ENCODE measurements at places on chromosomes 11 and 22.

DNA sequence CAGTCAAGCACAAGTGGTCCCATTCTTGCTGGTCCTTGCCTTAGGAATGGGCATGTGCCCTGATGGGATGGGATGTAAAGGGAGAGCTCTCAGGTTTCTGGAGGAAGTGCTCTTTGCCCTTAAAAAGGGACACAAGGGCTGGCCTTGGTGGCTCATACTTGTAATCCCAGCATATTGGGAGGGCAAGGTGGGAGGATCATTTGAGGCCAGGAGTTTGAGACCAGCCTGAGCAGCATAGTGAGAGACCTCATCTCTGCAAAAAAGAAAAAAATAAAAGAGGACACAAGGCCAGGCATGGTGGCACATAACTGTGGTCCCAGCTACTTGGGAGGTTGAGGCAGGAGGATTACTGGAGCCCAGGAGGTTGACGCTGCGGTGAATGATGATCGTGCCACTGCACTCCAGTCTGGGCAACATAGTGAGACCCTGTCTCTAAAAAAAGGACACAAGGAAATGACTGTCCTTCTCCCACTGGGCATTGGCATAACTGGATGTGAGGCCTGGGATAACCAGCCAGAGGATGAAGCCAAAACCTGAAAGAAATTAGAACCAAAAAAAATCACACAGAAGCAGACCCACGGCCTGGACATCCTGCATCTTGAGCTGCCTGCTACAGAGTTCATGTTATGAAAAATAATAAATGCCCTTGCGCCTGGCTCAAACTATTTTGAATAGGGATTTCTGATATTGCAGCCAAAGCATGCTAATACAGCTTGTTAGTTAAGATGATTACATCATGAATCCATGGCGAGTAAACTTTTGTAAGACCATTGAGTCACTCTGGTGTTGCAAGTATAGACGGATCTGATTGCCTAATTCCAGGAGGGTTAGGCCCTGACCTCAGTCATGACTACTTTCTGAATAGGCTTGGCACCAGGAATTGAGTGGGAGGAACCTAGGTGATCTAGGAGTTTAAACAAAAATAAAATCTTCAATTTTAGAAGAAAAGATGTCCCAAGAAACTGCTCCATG lies 12.9 kb upstream of the CRKL start:
- DNase-seq: no peak

DNA sequence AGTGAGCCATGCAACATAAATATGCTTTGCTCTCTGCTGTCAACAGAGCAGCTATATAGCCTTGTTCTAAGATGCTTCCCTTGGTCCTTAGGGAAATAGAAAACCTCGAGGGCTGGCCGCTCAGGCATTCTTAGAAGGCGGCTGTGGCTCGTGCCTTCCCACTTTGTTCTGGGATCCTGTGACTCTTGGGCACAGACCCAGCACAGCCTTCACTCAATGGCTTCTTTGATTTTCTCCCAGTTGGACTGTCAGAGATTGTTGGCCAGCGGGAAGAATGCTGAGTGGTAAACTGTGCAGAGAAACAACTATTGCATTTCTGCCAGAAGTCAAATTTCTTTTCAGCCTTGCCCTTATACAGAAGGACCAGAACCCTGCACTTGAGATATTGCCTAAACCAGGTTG lies 9.5 kb upstream of the MICAL2 start:
- no peak for DNase-seq

GRCh38 chr11:35826949-35827348 lies 116.9 kb upstream of the LDLRAD3 start:
- no peak for DNase-seq

DNA sequence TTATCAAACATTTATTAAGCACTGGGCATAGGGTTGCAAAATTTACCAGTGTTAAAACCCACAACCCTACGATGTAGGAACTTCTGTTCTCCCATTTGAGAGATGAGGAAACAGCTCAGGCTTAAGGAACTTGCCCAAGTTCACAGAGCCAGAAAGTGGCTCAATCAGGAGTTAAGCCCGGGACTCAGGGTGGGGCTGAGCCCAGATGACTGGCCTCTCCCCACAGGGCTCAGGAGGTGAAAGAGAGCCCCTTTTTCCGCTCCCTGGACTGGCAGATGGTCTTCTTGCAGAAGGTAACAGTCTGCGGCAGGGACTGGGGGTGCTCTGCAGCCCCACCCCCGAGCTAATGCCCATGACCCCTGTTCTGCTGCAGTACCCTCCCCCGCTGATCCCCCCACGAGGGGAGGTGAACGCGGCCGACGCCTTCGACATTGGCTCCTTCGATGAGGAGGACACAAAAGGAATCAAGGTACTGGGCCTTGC lies 5.6 kb upstream of the ANKRD13D start:
- DNase-seq: no peak

DNA sequence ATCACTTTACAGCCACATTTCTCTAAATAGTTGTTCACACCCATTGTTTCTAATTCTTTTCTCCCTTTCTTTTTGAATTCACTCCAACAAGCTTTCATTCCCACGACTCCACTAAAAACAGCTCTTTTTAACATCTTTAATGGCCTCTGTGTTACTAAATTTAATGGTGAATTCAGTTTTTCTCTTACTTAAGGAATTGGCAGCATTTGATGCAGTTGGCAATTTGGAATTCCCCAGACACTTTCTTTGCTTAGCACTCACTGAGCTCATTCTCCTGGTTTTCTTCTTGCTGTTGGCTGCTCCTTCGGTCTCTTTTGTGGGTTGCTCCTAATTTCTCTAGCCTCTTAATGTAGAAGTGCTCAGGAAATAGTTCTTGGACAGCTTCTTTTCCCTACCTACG lies 40.5 kb upstream of the OR9Q1 start:
- no peak for DNase-seq

- no peak for DNase-seq
Measured at GRCh38 chr11:1437500-1437899, 47.8 kb downstream of the BRSK2 start.

DNA sequence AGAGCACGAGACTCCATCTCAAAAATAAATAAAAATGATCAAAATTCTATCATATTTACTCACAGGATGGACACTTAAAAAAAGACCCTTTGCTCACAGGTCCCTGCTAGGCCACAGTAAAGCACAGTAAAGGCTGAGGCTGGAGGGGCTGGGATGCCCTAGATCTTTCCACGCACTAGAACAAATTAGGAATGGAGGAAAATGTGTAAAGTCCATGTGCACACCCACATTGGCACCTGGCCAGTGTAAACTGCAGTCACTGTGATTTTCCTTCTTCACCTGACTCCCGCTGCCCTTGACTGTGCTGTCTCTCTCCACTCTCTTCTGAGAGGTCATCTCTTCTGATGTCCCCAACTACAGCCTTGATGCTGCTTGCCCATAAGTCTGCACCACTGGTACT lies 195.5 kb downstream of the EFCAB6 start:
- DNase-seq: no peak

- DNase-seq: no peak
Measured at GRCh38 chr11:120125024-120125423, 12.9 kb downstream of the TRIM29 start.

- no peak for DNase-seq
Measured at GRCh38 chr11:68976563-68976962, 4.2 kb downstream of the MRGPRD start.

- no peak for DNase-seq
Measured at GRCh38 chr11:334264-334994, 13.8 kb upstream of the IFITM3 start.

DNA sequence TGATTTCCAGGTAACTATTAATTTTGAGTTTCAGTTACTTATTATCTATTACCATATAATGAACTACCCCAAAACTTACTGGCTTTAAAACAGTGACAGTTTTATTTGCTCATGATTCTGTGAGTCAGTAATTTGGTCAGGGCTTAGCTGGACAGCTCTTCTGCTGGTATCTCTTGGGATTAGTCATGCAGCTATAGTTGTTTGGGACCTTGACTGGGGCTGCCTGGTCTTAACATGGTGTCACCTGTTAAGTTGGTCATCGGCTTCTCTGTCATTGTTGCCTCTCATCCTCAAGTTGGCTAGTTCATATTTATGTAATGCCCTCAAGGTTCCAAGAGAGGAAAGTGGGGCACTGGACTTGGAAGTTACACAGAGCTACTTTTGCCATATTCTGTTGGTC lies 177.5 kb downstream of the TMEM135 start:
- no peak for DNase-seq

- no peak for DNase-seq
Measured at GRCh38 chr11:14341968-14342367, 17.0 kb downstream of the RRAS2 start.

- DNase-seq: no peak
Measured at GRCh38 chr11:111693224-111693937, 72.8 kb downstream of the PPP2R1B start.

- DNase-seq: no peak
Measured at GRCh38 chr11:88367310-88367709, 29.8 kb upstream of the CTSC start.

- DNase-seq: no peak
Measured at GRCh38 chr11:17353821-17354600, 2.4 kb downstream of the NCR3LG1 start.

DNA sequence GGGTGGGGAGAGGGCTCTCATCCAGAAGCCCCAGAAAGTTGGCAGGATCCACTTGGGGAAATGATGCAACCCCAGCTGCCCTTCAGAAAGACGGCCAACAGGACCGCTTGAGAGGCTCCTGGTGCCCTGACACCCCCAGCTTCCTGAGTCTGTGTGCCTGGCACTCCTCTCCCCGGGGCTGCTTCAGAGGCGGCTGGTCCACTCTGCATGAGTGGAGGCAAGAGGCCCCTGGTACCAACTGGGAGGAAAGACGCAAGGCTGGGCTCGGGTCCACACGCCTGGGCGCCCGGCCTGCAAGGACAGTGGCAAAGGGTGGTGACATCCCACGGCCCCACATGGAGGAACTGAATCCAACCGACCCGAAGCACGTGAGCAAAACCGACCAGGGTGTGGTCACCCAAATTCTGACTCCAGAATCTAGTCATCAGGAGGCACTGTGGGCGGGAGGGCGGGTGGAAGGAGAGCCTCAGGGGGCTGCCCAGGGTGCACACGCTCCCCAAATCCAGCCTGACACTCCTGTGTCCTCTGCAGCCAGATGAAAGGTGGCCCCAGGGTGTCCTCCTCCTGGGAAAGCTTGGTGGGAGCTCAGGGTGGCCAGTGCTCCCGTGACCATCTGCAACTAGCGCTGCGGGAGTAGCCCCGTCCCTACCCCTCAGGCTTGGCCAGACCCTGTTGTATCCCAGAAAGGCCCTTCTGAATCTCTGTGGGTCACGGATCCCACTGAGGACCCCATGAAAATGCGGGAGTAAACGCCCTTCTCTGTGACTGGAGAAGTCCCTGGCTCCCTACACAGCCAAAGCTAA lies 3.7 kb downstream of the RNH1 start:
- no peak for DNase-seq

- DNase-seq: no peak
Measured at GRCh38 chr11:94814272-94814976, 46.3 kb downstream of the AMOTL1 start.

- no peak for DNase-seq
Measured at GRCh38 chr11:36985562-36985961, 387.5 kb upstream of the RAG2 start.

GRCh38 chr11:27088353-27088752 lies 47.7 kb downstream of the BBOX1 start:
- no peak for DNase-seq

DNA sequence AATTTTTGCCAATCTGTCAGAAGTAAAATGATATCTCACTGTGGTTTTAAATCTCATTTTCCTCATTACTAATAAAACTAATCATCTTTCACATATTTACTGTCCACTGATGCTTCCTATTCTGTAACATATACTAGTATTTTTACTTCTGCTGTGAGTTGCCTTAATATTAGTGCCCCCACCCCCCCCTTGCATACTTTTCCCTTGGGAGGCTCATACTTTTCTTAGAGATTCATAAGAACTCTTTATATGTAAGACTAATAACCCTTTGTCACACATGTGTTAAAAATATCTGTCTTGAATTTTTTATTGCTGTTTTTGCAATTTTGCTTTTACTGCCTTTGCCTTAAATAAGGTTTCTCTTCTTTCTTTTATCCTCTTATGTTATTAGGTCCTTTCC lies 87.2 kb downstream of the PHF21A start:
- no peak for DNase-seq

DNA sequence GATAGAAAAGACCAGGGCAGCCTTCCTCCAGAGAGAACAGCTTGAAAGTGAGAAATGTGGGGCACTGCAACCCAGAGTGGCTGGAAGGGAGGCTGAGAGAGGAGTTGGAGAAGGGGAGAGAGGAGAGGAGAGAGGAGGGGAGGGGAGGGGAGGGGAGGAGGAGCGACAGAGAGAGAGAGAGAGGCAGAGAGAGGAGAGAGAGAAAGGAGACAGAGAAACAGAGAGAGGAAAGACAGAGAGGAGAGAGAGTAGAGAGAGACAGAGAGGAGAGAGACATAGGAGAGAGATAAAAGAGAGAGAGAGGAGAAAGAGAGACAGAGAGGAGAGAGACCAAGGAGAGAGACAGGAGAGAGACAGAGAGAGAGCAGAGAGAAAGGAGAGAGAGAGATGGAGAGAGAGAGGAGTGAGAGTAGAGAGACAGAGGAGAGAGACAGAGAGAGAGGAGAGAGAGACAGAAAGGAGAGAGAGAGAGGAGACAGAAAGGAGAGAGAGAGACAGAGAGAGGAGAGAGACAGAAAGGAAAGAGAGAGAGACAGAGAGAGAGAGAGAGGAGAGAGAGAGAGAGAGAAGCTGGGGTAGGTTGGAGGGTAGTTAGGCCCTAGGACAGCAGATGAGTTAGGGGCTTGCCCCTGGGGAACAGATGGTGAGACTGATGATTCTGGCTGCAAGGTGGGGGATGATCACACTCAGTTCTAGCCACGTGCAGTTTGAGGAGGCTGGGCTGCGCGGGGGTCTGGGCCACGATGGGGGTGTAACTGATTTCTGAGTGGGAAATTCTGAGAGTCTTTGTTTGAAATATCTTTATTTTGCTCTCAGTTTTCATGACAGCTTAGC lies 8.5 kb upstream of the SCYL1 start:
- DNase-seq: no peak

DNA sequence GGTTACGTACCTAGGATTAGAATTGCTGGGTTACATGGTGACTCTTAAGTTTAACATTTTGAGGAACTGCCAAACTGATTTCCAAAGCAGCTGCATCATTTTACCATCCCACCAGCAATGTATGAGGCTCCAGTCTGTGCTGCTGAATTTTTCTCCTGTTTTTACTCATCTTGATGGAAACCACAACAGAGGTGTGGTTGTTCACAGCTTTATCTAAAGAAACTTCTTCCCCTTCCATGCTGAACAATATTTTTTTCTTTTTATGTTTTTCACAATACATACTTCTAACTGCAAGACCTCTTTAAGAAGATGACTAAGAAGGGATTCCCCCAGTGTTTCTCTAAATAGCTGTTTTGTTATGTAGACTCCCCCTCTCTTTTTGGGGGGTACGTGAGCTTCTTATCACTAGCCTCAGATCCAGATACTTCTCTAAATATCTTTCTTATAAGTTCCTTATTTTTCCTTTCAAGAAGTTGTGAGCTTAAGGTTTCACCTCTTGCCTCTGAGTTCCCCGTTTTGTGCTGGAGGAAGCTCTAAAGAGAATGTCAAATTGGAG lies 24.0 kb downstream of the TCP11L1 start:
- DNase-seq: no peak

DNA sequence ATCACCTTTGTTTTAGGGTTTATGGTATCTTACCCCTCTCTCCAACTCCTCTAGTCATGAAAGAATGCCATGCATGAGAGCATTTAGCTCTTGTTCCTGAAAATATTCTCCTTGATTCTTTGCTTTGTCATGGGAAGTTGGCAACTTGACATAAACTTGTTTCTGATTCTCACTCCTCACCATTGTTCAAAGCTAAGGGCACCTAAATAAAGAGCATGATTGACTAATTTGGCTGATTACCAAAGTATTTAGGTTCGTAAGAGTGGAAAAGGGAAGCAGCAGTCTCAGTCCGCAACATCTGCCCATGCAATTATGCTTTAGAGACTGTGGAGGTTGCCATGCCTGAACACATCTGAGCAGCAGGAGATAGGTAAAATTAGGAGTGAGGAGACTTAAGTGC lies 26.4 kb downstream of the OR52K1 start:
- DNase-seq: no peak

Measured in stimulated activated CD8-positive, alpha-beta memory T cell treated with anti-CD3 and anti-CD28 coated beads, Interleukin-7, amount 100 ng/mL, for 24 hours (primary cell).